ENCODE measurements at places on chromosomes 13 and 19. TPM values are rescaled to one million over a fixed set of nuclear protein-coding genes. Genes with fewer than 3 reads are reported as not detected.

GRCh38 chr13:52162279-52163101, 3.1 kb upstream of the NEK3 start:
- H3K4me3 ChIP-seq = no peak overlapping the region
- peaks cover 26% of the 10 kb centered on the region for H3K27me3 ChIP-seq
- no peaks in the 10 kb centered on the region for H3K36me3 ChIP-seq
- H3K4me1 ChIP-seq = peaks cover 22% of the 10 kb centered on the region
- H3K27ac ChIP-seq = no peak overlapping the region
- peak; percentile 31 for DNase-seq

DNA sequence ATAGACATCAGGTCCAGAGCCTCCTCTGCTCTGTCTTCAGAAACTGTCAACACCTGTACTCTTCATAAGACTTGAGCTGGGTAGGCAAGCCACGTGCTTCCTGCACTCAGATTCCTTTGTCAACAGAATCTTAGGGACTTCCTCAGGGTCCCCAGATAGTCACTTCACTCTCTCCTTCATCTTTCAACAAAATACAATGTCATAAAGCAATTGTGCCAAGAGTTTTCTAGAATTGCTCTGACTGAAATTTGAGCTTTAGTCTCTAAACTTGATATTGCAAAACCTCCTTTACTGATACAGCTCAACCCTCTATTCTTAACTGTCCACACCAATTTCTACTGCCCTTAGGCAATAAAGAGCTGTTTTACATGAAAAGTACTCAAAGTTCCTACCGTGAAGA, 179.9 kb downstream of the IRS2 start:
- H3K27ac ChIP-seq = no peak overlapping the region
- H3K4me1 ChIP-seq = no peaks in the 10 kb centered on the region
- H3K36me3 ChIP-seq = no peaks in the 10 kb centered on the region
- H3K4me3 ChIP-seq = no peak overlapping the region

DNA sequence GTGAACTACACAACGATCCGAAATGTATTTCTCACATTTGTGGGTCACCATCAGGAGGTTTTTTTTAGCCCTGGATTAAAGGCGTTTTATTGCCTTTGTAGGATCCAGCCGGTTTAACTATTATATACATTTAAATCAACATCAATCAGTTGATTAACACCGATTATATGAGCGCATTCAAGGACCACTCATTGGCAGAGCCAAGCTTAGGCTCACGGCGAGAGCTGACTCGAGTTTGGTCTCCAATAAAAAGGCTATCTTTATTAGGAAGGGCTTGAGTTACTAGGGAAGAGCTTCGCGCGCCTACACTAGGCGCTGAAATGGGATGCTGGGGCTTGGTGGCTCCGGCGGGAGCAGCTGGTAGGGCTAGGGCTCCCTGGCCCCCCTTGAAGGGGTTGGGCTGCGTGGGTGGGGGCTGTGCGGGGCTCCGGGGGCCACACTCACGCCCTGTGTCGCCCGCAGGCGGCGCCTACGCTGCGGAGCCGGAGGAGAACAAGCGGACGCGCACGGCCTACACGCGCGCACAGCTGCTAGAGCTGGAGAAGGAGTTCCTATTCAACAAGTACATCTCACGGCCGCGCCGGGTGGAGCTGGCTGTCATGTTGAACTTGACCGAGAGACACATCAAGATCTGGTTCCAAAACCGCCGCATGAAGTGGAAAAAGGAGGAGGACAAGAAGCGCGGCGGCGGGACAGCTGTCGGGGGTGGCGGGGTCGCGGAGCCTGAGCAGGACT, 4.2 kb downstream of the PDX1 start:
- peaks cover 8% of the 10 kb centered on the region for H3K4me1 ChIP-seq
- H3K27me3 ChIP-seq = peaks cover 100% of the 10 kb centered on the region
- no peak overlapping the region for H3K4me3 ChIP-seq
- DNase-seq = peak; percentile 62

GRCh38 chr19:49847731-49848696, 2.9 kb upstream of the PTOV1 start:
- DNase-seq = no peak
- no peaks in the 10 kb centered on the region for H3K27me3 ChIP-seq
- no peak overlapping the region for H3K27ac ChIP-seq
- H3K4me3 ChIP-seq = no peak overlapping the region
- H3K36me3 ChIP-seq = no peaks in the 10 kb centered on the region

The TNNI3 gene
- 22.2 TPM for total RNA-seq

The C19orf33 gene
- not detected for total RNA-seq

The ZSCAN1 gene
- 4.1 TPM for total RNA-seq

The ZNF700 gene
- total RNA-seq = 18.3 TPM
